ENCODE measurements at places on chromosomes 1 and 21. TPM values are rescaled to one million over a fixed set of nuclear protein-coding genes. Genes with fewer than 3 reads are reported as not detected.

GRCh38 chr1:246824541-246824940 lies 100.3 kb downstream of the SCCPDH start:
- no peak overlapping the region for H3K27ac ChIP-seq
- no peaks in the 10 kb centered on the region for H3K36me3 ChIP-seq
- H3K4me1 ChIP-seq = no peaks in the 10 kb centered on the region
- H3K27me3 ChIP-seq = no peaks in the 10 kb centered on the region
- no peak overlapping the region for H3K4me3 ChIP-seq

DNA sequence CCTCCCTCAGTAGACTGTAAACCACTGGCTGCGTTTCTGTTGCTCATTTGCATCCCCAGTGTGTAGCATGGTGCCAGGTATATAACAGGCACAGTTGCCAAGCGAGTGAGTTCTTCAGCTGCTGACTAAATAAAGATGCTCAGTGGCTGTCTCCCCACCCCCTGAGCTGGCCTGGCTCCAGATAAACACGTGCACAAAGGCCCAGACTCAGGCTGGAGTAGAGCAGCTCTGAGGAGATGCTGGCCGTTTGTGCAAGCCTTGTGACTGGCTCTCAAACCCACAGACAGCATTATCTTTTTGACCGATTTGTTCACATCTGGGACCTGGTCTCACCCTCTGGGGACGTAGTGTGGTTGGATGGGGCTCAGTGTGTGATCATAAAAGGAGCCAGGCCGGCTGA lies 7.1 kb downstream of the CHRNB2 start:
- no peak overlapping the region for H3K4me3 ChIP-seq
- H3K27me3 ChIP-seq = no peaks in the 10 kb centered on the region
- no peaks in the 10 kb centered on the region for H3K4me1 ChIP-seq

GRCh38 chr1:110864287-110864686 lies 8.7 kb upstream of the CD53 start:
- DNase-seq = no peak
- H3K36me3 ChIP-seq = no peaks in the 10 kb centered on the region
- H3K4me1 ChIP-seq = no peaks in the 10 kb centered on the region
- no peaks in the 10 kb centered on the region for H3K27me3 ChIP-seq
- H3K4me3 ChIP-seq = no peak overlapping the region

DNA sequence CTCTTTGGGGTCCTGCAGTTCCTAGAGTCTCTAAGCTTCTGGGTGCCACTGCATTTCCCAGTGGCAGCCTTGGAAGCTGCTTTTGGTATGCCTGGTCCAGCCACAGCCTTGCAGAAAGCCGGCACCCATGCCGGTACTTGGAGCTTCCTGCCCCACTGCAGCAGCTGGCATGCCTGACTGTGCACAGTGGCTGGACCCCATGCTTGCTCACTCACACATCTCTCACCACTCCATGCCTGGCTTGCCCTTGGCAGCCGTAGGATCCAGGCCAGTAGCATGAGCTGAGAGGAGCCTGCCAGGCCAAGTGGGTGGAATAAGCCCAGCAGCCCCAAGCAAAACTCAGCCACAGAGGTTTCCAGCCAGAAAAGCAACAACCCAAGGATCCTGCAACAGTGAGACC lies 20.3 kb upstream of the FNBP1L start:
- no peaks in the 10 kb centered on the region for H3K36me3 ChIP-seq
- no peak overlapping the region for H3K27ac ChIP-seq
- no peak for DNase-seq
- no peak overlapping the region for H3K4me3 ChIP-seq

- no peak for DNase-seq
- H3K27ac ChIP-seq = no peak overlapping the region
- no peaks in the 10 kb centered on the region for H3K36me3 ChIP-seq
Observed at GRCh38 chr1:29499104-29499650, 262.9 kb downstream of the PTPRU start.

DNA sequence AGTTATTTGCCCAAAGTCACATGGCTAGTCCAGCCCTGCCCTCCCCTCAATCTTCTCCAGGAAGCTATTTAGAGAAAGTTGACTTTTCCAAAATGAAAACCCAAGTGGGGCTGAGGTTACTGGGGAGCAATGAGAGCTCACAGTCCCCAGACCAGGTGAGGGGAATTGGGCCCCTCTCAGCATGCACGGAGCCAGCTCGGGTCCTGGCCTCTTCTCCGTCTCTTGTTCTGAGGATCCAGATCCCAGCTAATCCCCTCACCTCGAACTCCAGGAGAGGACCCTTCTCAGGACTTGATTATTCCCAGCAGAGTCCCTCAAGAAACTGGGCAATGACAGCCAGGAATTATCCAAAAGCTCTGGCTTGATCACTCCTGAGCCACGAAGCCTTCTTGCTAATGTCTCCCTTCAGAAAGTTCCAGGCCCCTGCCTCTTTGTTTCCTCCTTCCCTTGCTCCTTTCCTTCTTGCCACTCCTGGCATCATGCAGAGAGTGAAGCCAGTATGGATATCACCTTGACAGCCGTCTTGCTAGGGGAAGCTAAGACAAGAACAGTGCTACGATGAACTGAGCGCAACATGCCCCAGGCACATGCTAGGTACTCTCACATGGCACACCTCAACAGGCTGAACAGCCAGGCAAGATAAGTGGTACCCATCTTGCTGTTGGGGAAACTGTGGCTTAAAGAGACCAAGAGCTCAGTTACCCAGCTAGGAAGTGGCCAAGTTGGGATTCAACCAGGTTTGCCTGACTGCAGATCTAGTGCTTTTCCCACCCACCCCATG lies 51.9 kb downstream of the KLHDC7A start:
- no peak overlapping the region for H3K4me3 ChIP-seq
- H3K27me3 ChIP-seq = peaks cover 46% of the 10 kb centered on the region
- H3K36me3 ChIP-seq = no peaks in the 10 kb centered on the region
- H3K4me1 ChIP-seq = no peaks in the 10 kb centered on the region
- no peak for DNase-seq

DNA sequence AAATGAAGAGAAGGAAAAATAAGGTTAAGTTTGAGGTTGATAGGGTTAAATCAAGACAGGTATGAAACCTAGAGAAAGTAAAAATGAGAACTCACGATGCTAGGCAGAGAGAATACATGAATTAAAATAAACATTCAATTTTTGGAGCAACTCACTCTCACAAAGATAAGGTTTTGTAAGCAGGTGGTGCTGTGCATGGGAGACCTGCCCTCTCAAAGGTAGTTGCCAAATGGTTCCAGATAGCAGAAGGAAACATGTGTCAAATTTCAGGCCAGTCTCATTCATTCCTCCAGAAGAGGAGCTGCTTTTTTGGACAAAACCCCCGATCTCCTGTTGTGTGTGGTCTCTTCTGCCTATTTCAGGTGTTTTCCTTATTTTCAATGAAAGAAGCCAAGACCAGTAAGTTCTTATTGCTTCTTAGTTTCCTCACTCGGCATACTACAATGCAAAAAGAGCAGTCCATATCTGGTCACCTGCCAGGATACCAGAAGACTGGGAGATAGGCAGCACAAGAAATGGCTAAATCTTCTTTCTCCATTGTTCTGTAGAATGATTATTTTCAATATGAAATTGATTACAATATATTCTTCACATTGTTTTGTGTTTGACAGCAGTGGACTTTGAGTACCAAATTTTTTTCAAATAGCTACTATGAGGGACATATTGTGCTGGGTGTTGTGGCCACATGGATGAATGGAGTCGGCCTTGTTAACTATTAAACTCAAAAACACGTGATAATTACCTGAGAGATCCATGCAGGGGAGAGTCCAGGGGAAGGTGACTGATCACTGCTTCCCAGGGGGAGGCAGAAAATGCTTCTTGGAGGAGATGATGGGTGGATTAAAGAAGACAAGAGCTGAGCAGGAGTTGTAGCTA lies 3.6 kb downstream of the CR1L start:
- no peak for DNase-seq
- H3K4me3 ChIP-seq = no peak overlapping the region
- H3K27ac ChIP-seq = no peak overlapping the region
- no peaks in the 10 kb centered on the region for H3K27me3 ChIP-seq
- H3K36me3 ChIP-seq = no peaks in the 10 kb centered on the region

DNA sequence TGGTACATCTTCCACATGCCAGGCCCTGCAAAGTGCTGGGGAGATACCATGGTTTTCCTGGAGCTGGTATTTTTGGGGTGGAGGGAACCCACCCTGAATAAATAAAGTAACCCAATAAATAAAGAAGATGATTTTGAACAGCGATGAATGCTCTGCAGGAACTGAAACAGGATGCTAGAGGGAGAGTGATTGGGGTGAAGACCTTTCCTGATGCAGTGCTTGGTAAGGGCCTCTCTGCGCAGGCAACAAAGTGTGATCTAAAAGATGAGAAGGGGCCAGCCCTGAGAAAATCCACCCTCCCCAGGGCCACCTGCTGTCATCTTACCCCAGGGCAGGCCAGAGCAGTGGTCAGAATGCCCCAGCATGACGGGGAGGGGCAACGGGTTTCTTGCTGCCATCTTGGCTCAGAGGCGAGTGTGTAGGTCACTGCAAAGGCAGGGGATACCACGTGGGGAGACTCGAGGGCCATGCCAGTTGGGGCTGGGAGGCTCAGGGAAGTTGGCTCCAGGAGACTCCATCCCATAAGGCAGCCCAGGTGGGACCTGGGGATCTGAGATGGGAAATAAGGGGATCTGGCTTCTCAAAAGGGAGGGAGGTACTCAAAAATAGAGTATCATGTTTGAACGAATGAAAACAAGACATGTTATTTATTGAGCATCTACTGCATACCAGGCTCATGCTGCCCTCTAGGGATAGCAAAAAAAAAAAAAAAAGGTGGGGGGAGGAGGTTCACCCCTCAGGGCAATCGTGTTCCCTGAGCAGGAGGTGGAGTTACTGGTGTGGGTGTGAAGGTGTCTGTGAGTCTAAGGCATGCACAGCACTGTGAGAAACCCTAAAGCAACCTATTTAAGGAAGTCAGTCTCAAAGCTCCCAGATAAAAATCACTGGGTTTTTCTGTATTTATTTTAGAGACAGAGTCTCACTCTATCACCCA lies 2.8 kb downstream of the SRARP start:
- no peaks in the 10 kb centered on the region for H3K27me3 ChIP-seq
- no peak for DNase-seq
- no peak overlapping the region for H3K4me3 ChIP-seq
- no peaks in the 10 kb centered on the region for H3K36me3 ChIP-seq
- H3K27ac ChIP-seq = no peak overlapping the region

DNA sequence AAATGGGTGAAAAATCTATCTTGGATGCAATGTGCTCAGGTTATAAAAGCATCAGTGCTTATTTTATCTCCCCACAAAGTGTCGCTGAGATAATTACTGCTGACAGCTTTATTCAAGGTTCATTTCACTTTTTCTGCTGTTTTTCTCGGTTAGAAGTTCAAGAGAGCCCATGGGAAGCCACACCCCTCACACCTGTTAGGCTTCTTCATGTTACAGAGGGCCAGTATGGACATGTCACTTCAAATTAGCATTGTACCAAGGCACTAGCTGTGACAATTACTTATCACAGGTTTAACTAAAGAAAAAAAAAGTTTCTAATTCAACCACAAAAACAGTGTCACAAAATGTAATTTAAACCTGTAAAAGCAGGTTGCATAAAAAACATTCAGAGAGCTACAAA lies 187.3 kb upstream of the DMRTA2 start:
- H3K27me3 ChIP-seq = no peaks in the 10 kb centered on the region
- no peaks in the 10 kb centered on the region for H3K36me3 ChIP-seq
- H3K27ac ChIP-seq = no peak overlapping the region
- no peak overlapping the region for H3K4me3 ChIP-seq
- no peaks in the 10 kb centered on the region for H3K4me1 ChIP-seq
- no peak for DNase-seq

DNA sequence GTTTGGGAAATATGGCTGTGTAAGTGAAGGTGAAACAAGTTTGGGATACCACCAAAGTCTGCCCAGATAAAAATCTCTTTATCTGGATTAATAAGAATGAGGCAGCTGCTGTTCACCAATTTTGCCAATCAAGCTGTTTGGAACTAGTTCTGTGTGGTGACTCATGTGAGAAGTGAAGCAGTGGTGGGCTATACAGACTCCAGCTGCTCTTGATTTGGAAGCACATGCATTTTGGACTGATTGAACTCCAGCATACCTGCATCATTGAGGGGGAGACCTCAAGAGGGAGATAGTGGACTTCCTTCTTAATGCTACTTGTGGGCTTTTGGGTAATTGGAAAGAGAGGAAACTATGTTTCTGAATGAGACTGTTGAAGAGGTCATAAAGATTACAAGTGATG lies 99.2 kb upstream of the B3GALT2 start:
- H3K36me3 ChIP-seq = no peaks in the 10 kb centered on the region
- no peaks in the 10 kb centered on the region for H3K4me1 ChIP-seq
- no peaks in the 10 kb centered on the region for H3K27me3 ChIP-seq
- no peak overlapping the region for H3K27ac ChIP-seq

- H3K4me3 ChIP-seq = peak overlapping the region; percentile 89
- DNase-seq = no peak
- H3K27ac ChIP-seq = no peak overlapping the region
- no peaks in the 10 kb centered on the region for H3K27me3 ChIP-seq
- no peaks in the 10 kb centered on the region for H3K36me3 ChIP-seq
Observed at GRCh38 chr1:67427947-67428346, 2.3 kb downstream of the SERBP1 start.

GRCh38 chr1:205568469-205569361 lies 63.1 kb downstream of the ELK4 start:
- peaks cover 75% of the 10 kb centered on the region for H3K27me3 ChIP-seq
- no peak for DNase-seq
- peak overlapping the region; percentile 34 for H3K4me3 ChIP-seq
- H3K36me3 ChIP-seq = no peaks in the 10 kb centered on the region

DNA sequence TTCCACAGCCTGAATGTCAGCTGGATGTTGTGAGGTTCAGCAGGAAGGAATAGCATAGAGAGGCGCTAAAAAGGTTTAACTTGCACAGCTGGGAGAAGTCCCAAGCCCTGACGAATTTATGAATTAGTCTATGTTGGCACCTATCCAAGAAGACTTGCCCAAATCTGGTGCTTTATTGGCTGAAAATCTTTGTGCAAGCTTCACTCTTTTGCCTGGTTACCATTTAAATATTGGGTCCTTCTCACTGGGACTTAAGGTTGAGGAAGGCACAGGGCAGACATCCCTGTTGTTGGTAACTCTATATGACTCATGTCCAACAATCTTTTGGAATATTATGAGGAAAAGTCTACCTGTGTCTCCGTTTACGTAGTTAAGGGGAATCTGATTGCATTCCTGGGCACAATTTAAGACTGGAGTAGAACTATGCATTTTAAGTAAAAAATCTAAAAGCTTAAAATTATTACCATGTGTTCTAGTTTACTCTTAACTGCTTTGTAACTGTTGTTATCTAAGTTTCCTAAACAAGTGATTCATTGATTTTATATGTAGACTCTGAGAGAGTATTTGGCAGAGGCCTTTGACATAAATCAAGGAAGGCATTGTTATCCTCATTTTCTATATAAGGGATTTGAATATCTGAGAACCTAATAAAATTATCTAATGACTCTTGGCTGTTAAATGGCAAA lies 181.7 kb upstream of the DPYD start:
- H3K36me3 ChIP-seq = no peaks in the 10 kb centered on the region
- H3K27me3 ChIP-seq = no peaks in the 10 kb centered on the region
- H3K4me3 ChIP-seq = no peak overlapping the region
- no peaks in the 10 kb centered on the region for H3K4me1 ChIP-seq

- H3K27ac ChIP-seq = no peak overlapping the region
- DNase-seq = no peak
- H3K4me3 ChIP-seq = no peak overlapping the region
- no peaks in the 10 kb centered on the region for H3K4me1 ChIP-seq
Observed at GRCh38 chr1:239874831-239875230, 216.9 kb upstream of the FMN2 start.

Gene SPATA45
- not detected for total RNA-seq

Gene SLC25A24
- total RNA-seq = 39.9 TPM

Gene RPS27
- total RNA-seq = 1,380 TPM

Gene SPRR2A
- not detected for total RNA-seq

Gene LEPROT
- 114 TPM for total RNA-seq

Gene WNT9A
- 8.5 TPM for total RNA-seq

Gene ZNF648
- 0.10 TPM for total RNA-seq

Gene S100B
- 2.3 TPM for total RNA-seq

Gene LENEP
- total RNA-seq = not detected
